Fibroblast of upper back skin (primary cell): ENCODE measurements at places on chromosomes 1 and 21.
A peak's percentile ranks its signal among the peaks of the same experiment; 100 is the strongest.

DNA sequence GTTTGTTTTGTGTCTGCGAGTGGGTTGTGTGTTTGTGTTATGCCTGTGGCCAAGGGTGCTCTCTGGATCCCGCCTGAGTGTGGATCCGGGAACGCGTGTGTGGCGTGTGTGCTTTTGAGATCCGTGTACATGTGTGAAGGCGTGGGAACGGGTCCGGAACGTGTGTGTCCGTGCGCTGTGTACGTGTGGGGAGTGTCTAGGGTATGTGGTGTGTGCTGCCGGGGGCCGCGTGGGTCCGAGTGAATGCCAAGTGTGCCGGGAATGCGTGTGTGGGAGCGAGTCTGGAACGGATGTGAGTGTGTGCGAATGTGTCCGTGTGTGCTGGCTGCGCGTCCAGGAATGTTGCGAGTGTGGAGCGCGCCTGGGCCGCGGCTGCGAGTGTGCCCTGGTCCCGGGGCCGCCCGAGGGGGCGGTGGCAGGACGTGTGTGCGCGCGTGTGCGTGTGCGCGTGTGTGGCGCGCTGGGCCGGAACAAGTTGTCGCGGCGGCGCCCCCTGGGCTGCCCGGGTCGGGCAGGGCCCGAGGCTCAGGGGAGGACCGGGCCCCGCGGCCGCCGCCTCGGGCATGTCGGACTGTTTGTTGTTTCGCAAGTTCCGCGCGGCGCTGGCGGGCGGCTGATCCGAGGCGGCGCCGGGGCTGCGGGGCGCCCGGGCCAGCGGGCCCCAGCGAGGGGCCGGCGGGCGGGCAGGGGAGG, 953 bp downstream of the PTPRU start:
- peak; percentile 64 for DNase-seq

DNA sequence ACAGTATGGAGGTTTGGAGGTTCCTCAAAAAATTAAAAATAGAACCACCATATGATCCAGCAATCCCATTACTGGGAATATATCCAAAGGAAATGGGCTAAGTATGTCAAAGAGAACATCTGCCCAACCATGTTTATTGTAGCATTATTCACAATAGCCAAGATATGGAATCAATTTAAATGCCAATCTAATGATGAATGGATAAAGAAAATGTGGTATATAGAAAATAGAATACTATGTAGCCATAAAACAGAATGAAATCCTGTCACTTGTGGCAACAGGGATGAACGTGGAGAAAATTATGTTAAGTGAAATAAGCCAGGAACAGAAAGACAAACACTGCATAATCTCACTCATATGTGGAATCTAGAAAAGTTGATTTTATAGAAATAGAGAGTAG, 201.7 kb upstream of the AJAP1 start:
- no peak for DNase-seq

DNA sequence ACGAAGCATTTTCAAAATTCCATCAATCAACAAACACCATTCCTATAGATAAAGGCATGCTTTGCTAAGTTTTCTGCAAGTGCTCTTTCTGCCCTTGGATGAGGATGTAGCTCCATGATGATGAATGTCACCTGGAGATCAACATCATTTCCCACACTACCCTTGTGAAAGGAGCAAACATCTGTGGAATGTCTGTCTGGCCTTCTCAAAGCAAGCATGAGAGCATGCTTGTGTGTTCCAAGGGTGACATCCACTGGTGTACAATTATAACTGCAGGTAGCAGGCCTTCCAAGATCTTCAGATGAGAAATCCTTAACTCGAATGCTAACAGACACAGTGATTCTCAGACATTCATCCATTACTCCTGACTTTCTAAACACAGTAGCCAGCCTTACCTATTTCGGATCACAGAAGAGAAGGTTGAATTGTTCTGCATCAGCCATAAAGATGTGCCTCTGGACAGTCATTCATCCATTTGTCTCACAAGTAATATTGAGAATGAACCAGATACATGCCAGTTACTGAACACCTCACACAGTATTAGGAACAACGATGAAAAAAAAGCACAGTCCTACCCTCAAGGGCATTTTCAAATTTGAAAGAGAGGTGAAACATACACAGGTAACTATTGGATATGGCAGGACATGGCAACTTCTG, 162.4 kb downstream of the TPR start:
- DNase-seq, result peak; percentile 97

DNA sequence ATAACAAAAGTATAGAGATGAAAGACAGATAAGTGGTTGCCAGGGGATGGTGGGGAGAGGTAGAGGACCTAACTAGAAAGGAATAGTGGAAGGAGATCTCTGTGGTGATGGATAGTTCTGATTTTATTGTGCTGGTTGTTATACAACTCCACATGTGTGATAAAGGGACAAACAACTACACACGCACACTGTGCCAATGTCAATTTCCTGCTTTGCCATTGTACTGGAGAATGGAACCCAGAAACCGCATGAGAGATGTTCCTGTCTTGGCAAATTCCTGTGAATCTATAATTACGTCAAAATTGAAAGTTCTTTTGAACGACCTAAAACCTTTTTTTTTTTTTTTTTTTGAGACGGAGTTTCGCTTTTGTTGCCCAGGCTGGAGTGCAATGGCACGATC, 11.0 kb downstream of the TNFRSF9 start:
- no peak for DNase-seq

DNA sequence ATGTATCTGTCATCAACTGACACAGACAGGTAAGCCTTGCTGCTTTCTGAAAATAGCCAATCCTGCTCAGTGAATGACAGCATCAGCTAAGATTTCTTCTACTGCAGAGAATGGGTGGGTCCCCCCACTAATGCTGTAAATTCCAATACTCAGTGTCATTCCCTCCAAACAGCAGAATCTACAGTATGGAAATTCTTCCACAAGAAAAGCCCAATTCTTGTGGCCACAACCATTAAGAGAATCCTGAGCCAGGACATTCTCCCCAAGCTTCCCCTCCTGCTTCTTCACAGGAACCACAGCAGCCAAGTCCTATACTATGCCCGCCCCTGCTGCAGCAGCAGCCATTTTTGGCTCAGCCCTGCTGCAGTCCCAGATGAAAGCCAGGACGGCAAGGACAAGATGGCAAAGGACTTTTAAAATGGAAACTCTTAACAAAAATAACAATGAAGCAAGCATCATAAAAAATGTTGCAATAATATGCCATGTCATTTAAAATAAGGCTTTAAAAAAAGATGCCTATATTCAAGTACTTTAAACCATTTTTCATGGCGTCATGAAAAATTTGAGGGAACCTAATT, 26.8 kb downstream of the EIF4G3 start:
- DNase-seq, result peak; percentile 98

DNA sequence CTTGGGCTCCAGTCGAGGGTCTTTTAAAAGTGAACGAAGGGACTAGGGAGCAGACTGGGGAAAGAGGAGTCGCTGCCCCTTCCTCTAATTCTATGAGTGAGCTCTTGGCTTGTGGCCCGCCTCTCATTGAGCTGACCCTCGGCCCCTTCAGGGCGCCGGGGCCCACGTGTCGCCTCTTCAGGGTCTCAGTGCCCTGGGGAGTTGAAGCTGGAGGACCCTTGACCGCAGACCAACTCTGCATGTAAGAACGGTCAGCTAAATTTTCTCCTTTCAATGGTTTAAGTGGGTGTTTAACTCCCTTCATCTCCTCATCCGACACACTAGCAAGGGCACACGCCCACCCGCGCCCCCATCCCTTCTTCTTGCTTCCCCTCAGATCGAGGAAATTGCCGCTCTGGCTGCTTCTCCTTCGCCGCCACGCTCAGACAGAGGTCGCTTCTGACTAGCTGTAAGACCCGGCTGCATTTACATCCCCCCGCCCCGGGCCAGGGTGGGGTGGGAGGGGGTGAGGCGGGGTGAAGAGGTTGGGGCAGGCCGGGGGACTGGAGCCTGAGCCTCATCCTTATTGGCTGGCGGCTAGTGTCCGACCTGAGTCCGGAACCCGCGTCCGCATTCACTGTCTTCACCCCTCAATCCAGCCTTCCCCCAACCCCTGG, 10.9 kb downstream of the NR5A2 start:
- DNase-seq, result no peak

GRCh38 chr1:161733526-161733925, 12.2 kb downstream of the FCRLB start:
- DNase-seq, result peak; percentile 87

GRCh38 chr1:220166853-220167252, 72.9 kb downstream of the IARS2 start:
- no peak for DNase-seq

- no peak for DNase-seq
Observed at GRCh38 chr1:29062157-29062942, 61.4 kb downstream of the TMEM200B start.

- DNase-seq, result peak; percentile 92
Observed at GRCh38 chr1:208254376-208254775, 10.2 kb upstream of the PLXNA2 start.

DNA sequence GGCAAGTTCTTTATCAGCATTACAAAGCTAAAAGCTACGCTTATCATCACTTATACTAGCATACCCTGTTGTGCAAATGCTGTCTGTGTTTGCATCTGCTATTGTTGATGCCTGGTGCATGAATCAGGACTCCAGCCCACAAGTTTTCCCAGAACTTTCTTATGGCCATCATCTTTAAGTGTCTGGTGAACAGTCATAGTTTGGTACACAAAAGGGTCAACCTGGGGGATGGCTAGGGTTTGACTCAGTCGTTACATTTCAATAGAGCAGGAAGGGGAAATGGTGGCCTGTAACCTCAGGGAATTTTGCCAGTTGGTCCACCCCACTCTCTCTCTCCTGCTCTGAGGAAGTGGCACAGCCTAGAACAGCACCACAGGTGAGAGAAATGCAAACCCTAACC, 35.4 kb downstream of the SELL start:
- DNase-seq, result peak; percentile 2

DNA sequence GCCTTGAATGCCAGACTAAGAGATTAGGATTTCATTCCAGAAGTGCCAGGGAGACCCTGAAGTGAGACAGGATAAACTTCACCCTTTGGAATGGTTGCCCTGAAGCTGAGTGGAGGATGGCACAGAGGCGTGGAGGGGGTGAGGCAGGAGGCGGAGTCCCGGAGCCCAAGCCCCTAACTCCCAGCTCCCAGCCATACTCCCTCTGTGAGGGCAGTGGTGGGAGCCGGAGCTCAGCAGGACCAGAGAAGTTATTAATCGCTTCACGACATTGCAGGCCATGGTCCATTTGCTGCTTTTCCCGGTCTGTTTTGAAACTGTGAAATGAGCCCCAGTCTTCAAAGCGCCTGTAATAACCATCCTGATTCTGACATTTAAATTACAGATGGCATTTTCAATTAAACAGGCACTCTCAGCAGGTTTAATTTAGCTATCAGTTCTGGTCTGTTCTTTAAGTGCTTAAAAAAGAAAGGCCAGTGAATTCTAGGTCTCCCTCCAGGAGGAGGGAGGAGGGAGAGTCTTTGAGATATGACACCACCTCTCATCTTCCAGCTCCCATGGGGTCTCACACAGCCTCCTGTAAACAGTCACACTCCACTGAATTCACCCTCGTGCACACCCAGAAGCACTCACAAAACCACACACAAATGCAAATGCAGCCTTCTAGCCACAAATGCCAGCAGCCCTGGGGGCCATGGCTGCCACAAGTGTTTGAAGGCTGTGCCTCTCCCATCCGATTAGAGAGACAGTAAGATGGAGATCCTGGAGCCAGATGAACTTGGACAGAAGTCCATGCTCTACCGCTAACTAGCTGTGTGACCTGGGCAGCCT, 19.6 kb downstream of the FBXO2 start:
- no peak for DNase-seq

DNA sequence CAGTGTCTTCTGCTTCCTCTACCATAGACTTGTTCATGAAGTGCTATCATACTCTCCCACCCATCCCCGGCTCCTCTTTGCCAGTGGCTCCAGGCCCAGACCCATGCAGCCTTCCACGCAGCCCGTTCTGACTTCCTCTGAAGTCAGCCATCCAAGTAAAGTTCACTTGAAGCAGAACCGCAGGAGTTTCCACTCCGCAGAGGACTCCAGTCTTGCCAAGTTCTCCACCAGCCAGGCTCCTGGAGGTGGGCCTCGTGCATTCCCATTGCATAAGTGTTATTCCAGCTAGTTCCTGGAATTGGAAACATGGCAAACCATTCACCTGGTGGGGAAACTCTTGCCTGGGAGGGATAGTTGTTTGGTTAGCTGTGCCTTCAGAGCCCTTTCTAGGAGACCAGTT, 185.1 kb downstream of the PLPP3 start:
- DNase-seq, result no peak

DNA sequence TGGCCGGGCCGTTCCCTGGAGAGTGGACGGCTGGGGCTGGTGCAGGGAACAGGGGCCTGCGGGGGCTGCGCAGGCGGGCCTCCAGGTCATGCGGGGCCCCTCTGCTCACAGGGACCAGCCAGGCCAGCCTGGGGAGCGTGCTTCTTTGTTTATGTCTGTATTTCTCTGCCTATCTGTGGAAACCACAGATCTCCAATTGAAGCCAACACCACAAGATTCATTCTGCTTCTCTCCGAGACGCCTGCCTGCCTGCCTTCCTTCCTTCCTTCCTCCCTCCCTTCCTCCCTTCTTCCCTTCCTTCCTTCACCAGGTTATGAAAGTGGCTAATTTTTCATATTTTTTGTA, 39.9 kb upstream of the HMGN1 start:
- DNase-seq, result no peak

DNA sequence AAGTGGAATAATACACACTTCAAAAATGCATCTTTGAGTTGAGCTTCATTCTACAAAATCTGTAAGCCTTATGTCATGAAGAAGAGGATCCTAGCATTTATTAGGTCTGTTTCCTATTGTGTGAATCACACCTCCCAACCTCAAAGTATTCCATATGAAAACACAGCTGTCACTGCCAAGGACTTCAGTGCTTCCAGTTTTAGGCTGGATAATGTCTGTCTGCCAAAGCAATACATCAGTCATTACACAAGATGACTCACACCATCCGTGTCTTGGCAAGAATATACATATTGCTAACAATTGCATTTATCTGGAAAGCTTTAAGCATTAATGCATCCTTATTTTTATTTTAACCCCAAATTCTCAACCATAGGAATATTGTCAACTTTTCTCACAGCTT, 125.7 kb upstream of the TMPRSS15 start:
- DNase-seq, result peak; percentile 99

GRCh38 chr1:77068013-77068412, 151.2 kb downstream of the PIGK start:
- DNase-seq, result no peak

- no peak for DNase-seq
Observed at GRCh38 chr1:34587761-34588160, 167.1 kb upstream of the GJB5 start.

- no peak for DNase-seq
Observed at GRCh38 chr1:176854758-176855745, 309.5 kb downstream of the ASTN1 start.

GRCh38 chr1:47631411-47631995, 193.7 kb downstream of the FOXD2 start:
- no peak for DNase-seq

DNA sequence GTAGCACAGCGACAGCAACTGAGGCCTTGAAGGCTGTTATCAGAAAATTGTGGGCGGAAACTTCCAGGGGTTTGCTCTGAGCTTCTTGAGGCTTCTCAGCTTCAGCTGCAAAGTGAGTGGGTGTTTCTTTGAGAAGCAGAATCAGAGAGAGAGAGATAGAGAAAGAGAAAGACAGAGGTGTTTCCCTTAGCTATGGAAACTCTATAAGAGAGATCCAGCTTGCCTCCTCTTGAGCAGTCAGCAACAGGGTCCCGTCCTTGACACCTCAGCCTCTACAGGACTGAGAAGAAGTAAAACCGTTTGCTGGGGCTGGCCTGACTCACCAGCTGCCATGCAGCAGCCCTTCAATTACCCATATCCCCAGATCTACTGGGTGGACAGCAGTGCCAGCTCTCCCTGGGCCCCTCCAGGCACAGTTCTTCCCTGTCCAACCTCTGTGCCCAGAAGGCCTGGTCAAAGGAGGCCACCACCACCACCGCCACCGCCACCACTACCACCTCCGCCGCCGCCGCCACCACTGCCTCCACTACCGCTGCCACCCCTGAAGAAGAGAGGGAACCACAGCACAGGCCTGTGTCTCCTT, at the start of gene FASLG:
TSS of gene FASLG (plus strand) at position 233 of the 583 bp plus-strand sequence. CDS start at position 332, 99 bp downstream.
- no peak for DNase-seq
